ENCODE measurements at places on chromosomes 11 and 22.

DNA sequence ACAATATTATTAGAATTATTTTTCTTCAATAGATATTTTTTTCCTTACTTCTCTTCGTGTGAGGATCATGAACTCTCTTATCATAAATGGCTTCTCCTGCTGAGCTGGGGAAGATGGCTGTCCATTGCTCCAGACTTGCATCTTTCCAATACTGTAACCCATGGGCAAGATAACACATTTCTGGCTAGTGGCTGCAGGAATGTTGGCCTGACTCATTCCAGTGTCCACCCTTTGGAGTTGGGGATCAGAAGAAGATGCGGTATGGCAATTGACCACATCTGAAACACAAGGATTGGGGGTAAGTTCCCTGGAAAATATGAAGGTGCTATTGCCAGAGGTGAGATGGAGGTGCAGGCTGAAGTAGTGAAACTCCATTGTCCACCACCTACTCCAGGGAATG lies 92.8 kb downstream of the FAR1 start:
- no peak for DNase-seq

DNA sequence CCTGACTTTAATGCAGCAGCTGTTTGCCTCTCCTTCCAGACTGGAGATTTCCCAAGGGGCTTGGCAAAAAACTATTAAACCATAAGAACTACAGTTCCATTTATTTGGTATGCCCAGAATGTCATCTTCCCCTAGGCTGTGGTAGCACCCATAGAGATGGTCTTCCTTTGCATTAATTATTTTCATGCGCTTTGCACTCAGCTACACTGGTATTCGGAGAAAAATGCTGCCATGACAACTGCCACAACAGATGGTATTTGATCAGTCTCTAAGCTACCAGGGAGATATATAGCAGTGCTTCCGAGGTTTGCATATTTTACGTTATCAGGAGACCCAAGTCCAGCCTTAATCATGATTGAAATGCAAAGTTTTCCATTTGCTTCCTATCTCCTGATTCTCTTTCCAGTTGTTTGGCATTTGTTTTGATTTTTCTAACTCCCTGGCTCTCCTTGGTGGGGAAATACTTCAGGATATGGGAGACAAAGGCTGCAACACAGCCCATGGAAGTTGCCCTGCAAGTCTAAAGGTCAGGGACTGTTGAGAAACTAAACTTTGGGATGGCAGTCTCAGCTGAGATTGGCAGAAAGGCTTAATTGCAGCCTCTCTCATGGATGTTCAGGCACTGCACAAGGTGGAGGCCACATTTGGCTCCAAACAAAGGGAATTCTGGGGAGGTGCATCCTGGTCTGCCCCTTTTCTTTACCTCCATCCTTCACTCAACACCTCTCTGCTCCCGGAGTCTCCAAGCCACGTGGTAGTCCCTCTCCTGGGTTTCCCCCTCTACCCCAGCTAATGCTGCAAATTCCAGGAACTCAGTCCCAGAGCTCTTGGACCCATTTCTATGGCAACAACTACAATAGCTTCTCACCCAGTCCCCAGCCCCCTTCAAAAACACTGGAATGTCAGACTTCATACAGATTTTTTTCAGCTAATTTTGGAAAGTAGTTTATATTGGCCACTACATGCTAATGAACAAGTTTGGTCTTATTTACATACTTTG lies 151.8 kb downstream of the NAV2 start:
- DNase-seq = no peak

GRCh38 chr11:11211186-11211585 lies 141.9 kb downstream of the CSNK2A3 start:
- no peak for DNase-seq

DNA sequence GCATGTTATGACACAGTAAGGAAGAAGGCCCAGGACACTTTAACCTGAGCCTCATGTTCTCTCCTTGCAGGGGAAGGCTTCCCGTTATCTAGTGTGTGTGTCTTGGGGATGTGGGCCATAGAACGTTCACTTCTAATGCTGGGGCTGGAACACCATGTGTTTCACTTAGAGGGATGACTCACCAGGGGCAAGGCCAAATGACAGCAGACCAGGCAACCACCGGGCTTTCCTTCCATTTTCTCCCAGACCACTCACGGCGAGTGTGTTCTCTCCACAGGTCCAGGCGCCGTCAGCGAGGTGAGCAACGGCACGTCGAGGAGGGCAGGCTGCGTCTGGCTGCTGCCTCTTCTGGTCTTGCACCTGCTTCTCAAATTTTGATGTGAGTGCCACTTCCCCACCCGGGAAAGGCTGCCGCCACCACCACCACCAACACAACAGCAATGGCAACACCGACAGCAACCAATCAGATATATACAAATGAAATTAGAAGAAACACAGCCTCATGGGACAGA lies 964.4 kb downstream of the NTM start:
- DNase-seq = no peak

- no peak for DNase-seq
Measured at GRCh38 chr22:23144432-23144831, 845 bp upstream of the RAB36 start.

DNA sequence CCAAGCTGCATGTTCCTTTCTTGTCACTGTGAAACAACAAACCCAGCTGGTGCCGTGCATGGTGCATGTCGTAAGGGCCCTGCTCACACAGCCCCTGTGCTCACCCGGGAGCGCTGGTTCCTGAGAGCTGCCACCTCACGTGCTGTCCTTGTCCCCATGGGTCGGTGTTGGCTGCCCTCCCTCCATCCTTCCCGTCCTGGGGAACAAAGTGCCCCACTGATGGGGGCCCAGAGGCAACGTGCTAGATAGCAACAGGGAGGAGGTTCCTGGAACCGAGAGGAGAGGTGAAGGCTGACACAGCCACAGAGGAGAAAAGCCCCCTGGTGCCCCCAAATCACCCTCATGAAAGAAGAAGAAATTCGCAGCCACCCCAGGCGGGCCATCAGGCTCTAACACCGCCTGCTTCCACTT lies 56.6 kb upstream of the SLC22A12 start:
- DNase-seq = no peak

DNA sequence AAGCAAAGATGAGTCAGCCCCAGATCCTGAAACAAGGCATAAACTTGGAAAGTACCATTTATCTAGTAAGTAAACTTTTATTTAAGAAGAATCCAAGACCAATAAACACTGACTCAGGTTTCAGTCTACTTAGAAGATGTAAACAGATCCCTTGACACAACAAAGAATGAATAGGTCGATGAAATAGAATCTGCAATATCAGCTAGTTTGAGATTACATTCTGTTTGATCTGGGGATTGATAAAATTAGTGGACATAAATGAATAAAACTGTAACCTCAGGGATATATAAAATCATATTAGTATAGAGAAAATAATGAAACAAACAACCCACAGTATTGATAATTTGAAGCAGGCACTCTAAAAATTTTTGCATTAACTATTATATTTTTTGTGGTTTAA lies 708.9 kb downstream of the FAM181B start:
- DNase-seq = no peak

DNA sequence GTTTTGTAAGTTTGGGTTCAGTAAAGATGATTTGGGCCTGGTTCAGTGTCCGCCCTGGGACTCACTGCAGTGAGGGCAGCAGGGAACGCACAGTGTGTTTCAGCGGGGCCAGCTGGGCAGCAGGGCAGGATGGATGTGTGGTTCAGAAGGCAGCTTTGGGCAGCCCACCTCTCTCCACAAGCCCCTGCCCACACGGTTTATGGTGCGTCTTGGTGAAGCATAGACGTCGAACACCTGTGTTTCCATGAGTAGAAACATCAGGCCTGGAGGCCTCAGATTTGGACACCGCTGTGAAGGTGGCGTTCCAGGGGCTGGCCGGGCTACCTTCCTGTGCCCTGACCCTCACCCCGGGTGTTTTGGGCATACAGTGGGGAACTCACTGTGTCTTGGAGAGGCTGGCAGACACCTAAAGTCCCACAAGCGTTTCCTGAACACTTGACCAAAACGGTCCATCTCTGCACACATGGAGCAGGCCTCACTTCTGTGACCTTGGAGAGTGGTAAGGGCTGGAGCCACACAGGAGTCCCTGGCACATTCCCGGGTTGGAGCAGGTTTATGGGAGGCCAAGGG lies 59.0 kb downstream of the ST14 start:
- DNase-seq = no peak

DNA sequence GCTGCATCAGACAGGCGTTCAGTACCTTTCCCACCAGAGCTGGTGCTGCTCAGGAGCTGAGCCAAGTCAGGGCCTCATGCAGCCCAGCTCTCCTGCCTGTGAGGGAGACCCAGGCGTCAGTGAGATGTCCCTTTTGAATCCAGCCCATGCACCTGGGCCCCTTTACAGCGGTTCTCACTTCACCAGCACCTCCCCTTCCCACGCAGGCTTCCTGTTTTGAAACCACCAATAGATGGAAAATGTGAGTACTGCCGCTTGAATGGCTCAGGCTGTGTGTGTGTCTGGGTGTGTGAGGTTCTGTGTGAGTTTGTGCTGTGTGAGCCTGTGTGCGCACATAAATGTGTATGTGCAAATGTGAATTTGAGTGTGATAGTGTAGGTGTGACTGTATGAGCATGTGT lies 88.4 kb downstream of the UBASH3B start:
- DNase-seq = no peak
